ENCODE measurements at places on chromosomes 16 and 17. TPM values are rescaled to one million over a fixed set of nuclear protein-coding genes. Genes with fewer than 3 reads are reported as not detected.

The SMIM22 gene
- total RNA-seq, result not detected

The SEC14L5 gene
- not detected for total RNA-seq

The MYL4 gene
- total RNA-seq, result 0.92 TPM

The KRT34 gene
- total RNA-seq, result not detected

The WFIKKN2 gene
- not detected for total RNA-seq
